ENCODE measurements at places on chromosomes 2 and 18. TPM values are rescaled to one million over a fixed set of nuclear protein-coding genes. Genes with fewer than 3 reads are reported as not detected.

GAREM1 gene
- total RNA-seq: 0.10 TPM

UGT1A8 gene
- not detected for total RNA-seq

C2orf78 gene
- not detected for total RNA-seq

CD8A gene
- not detected for total RNA-seq

PXDN gene
- not detected for total RNA-seq

CHAC2 gene
- 0.76 TPM for total RNA-seq

Data from T-helper 17 cell (primary cell).